HAP-1 (cell line): ENCODE measurements at places on chromosomes 13 and 19.

DNA sequence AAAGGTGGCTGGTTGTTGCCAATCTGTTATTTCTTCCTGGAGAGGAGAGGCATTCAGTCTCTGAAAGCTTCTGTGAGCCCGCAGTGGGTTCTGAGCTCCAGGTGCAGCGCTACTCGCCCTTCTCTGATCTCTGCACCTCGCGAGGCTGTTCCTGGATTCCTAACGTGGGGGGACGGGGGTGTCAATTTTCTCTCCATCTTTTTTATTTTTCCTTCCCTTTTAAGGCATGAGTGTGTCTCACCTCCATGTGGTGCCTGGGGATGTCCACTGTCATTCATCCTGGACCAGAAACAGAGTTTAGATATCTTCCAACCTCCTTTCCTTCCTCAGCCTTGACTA is 626 bp downstream of the ZNF233 start:
- no peak for DNase-seq

- no peak for DNase-seq
Measured at GRCh38 chr19:1105008-1105872, 1.4 kb downstream of the GPX4 start.

- DNase-seq = no peak
Measured at GRCh38 chr13:27140060-27140459, 31.6 kb downstream of the USP12 start.

GRCh38 chr13:104823709-104824108 is 1711.8 kb downstream of the EFNB2 start:
- DNase-seq = no peak

DNA sequence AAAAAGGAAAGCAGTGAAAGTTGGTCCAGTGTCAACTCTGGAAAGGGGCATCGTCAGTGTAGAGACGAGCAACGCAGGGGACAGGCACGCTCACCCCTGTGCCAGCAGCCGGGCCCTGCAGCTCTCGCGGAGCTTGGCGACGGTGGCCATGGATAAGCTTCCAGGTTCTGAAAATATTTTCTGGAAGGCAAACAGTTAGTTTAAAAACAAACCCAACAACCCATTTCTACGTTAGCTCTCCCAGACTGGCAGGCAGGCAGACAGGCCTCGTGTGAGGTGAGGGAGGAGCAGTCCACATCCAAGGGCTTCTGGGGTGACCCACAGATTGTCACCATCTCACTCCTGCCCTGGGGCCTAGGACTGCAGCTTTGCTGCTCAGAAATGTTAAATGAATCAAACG is 27.4 kb downstream of the LAMP1 start:
- DNase-seq = no peak
